ENCODE measurements at places on chromosomes 7 and 10.

DNA sequence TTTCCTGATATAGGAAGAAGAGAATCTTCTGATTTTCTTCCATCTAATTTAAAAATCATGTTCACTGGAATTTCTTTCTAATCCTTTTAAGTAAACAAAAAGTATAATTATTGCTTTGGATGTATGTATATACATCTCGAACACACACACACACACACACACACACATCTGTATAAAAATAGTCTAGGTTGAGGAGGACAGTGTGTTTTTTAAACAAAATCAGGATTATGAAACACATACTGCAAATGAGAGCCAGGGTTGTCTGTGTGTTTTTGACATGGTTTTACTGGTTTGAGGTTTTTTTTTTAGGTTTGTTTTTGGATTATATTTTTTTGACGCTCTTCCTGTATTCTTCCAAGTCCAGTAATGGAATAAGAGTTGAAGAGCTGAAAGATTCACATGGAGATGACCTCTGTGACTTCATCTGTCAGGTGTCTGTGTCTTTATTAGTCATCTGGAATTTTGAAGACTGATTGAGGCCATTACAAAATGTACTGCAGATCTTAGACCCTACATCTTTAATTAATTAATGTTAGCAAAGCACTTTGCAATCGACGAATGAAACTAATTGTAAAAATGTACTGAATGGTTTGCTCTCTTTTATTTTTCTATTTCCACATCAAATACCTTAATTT lies 237.1 kb downstream of the SUGCT start:
- DNase-seq = no peak

DNA sequence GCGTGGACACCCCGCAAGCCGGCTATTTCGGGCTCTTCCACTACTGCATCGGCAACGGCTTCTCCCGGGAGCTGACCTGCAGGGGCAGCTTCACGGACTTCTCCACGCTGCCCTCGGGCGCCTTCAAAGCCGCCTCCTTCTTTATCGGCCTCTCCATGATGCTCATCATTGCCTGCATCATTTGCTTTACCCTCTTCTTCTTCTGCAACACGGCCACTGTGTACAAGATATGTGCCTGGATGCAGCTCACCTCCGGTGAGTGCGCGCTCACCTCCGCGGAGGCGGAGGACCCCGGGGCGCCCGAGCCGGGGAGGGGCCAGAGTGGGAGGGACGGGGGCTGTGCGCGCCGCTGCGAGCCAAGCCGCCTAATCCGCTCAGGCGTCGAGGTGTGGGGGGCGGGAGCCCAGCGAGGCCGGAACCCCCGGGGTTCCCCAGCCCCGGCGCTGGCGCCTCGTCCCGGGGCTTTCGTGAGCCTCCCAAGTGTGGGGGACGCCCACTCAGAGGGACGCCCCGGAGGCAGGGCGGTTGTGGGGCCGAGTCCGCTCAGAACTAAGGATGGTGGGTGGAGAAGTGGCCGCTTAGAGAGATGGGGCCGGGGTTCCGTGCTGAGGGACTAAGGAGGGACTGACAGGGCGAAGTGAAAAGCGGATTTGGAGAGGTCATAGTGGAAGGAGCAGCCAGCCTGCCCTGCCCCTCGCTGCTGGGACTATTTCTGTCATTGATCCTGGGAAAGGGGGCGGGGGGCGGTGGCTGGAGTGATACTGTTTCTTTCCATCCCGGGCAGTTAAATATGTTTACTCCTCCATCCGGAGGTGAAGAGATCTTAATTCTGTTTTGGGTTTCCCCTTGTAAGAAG lies 795 bp downstream of the LHFPL3 start:
- DNase-seq = no peak

GRCh38 chr10:123795846-123796590 lies 95.6 kb downstream of the CPXM2 start:
- no peak for DNase-seq

DNA sequence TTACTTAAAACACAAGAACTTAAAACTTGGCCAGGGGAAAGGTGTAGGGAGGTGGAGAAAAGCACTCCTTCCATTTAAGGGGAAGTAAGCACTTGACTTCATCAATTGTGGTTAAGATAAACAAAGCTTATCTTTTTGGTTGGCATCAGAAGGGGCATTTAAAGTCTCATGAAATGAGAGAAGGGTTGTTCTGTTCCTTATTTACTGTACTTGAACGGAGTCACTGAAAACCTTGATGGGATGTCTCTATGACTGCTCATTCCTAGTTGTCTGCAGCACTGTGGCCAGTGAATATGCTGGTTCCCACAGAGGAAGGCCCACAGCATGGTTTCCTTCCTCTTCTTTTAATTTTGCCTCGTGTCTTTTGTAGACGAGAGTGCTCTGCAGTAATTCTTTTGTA lies 229.3 kb downstream of the AUTS2 start:
- no peak for DNase-seq

GRCh38 chr7:44433255-44434022 lies 57.0 kb downstream of the NUDCD3 start:
- no peak for DNase-seq

DNA sequence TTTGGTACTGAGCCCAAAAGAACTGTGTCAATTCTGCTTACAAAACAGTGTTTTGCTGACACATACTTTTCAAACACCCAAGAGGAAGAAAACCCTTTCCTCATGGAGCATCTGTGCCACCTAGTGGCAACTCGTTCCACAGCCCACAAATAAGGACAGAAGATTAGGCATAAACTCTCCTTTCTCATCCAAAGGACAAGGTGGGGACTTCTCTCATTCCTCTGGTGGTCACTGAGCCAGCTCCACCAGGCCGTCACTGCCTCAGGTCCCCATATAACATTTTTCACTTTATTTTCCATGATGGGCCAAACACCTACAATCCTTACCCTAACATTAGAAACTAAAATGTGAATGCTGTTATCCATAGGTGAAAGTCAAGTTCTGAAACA lies 76.9 kb downstream of the RNF216 start:
- DNase-seq = no peak

DNA sequence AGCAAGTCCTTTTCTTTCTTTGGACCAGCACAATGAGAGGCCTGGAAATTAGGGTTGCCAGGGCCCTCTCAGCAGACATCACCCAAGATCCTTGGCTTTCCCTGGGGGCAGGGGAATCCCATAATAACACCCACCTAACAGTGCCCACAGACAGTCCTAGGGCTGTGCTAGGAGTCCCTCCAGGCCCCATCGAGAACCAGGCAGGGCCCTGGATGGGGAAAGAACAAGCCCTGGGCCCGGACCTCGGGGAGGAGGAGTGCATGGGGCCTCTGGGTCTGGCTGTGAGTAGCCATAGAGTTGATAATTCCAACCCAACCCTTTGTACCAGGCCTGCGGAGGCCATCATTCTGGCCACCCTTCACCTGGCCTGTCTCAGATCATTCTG lies 201.2 kb upstream of the ZMIZ1 start:
- DNase-seq = no peak

DNA sequence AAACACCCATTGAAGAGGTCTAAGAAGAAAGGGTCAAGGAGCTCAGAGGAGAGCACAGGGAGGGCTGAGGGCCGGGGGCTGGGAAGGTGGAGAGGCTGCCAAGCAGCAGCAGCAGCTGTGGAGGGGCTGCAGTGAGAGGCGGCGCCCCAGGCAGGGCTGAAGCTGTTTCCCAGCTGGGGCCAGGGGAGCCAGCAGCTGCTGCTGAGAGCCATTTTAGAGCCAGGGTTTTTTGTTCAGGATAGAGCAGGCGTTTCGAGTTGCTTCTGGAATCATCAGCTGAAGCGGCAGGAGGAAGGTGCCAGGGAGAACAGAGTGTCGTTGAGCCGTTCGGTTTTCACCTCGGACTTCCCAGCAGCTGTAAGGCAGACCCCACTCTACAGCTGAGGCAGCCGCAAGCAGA lies 62.7 kb downstream of the LANCL2 start:
- no peak for DNase-seq

DNA sequence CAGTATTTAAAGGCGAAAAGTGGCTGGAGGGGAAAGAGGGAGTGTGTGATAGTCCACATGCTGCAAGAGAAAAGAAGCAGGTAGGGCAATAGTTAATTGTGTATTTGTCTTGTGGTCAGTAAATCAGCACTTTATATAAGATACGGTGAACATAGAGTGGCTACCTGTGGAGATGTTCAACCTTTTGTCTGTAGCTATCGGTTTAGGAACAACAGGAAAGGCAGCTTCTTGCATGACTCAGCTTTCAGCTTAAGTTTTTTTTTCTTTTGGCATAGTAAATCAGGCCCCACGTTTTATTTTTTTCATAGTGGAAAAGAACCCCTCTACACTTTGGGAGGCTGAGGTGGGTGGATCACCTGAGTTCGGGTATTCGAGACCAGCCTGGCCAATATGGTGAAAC lies 14.2 kb upstream of the MTPN start:
- DNase-seq = no peak

- no peak for DNase-seq
These were observed 99.9 kb upstream of the IKZF1 start for GRCh38 chr7:50204581-50204980.

DNA sequence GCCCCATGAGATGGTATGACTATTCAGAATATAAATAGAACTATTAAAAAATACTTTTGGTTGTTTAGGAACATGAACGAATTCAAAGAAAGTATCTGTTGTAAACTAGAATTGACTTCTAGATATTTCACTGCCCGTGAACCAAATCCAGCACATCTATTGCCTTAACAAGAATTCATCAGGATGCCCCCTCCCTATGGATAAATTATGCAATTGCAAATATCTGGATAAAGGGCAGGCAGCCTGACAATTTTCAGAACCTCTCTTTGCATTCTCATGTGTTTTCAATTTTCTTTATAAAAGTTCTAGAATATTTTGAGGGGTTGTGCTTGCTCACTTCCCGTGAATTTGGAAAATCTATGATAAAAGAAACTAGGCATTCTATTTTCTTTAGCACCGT lies 822.1 kb upstream of the SORCS1 start:
- no peak for DNase-seq

DNA sequence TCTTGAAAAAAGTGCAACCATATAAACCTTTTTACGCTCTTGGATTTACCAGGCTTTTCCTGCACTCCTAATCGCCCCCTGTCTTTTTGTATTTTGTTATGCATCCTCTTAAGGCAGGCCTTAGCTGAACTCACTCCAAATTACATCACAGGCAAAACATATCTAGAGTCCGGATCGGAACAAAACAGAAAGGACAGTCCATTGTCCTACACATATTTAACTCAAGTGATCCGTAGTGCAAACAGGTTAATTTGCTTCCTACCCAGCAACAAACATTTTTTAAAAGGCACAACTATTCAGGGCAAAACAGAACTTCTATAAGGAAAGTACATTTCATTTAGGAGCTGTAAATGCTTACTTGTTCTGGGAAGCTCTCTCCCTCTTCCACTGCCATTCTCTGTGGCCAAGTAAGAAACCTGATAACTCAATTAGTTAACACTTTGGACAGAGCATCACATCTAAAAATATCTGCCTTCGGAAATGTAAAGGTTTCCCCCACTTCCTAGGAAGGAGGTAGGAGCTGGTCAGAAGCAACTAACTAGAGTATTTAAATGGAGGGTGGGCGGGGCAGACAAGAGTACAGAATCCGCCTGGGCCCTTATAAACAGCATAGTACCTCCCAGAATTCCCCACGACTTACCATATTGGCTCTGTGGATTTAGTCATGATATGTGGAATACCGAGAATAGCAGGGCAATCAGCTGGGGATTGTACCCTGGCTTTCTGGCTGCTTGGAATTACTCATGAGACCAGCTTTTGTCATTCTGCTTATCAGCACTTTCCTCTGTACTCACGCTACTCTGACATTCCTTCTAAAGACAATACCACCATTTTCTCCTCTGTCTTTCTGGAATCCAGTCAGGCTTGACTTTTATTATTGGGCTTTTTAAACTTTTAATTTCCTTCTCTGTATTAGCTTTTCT lies 89.5 kb downstream of the ANK3 start:
- DNase-seq = no peak
